ENCODE measurements at places on chromosomes 1 and 21. TPM values are rescaled to one million over a fixed set of nuclear protein-coding genes. Genes with fewer than 3 reads are reported as not detected.

Gene FCGR2B
- not detected for total RNA-seq

Gene PTBP2
- total RNA-seq = 4.5 TPM

Gene MAP1LC3C
- total RNA-seq = 0.08 TPM

Gene VHLL
- not detected for total RNA-seq

DNA sequence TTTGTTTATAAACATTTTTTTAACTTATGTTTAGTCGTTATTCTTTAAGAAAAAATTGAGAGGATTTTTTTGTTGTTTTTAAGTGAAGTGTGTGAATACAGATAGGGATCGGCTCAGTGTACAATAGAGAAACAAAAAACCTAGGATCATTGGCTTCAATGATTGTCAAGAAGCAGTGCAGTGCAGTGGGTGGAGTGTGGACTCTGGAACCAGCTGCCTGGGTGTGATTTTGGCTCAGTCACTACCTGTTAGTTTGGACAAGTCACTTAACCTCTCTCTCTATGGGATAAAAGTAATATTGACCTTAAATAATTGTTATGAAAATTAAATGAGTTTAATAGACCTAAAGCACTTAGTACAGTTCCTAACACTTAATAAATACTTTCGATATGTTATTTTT is 41.3 kb downstream of the SCCPDH start:
- no peak for DNase-seq

- DNase-seq = no peak
Observed at GRCh38 chr1:227841096-227841495, 25.6 kb downstream of the PRSS38 start.

- DNase-seq = no peak
Observed at GRCh38 chr1:84166797-84167196, 22.7 kb downstream of the PRKACB start.

- DNase-seq = no peak
Observed at GRCh38 chr1:65297706-65298105, 11.6 kb upstream of the DNAJC6 start.

All from H4 (cell line).